ENCODE measurements at places on chromosomes 2 and 18. TPM values are rescaled to one million over a fixed set of nuclear protein-coding genes. Genes with fewer than 3 reads are reported as not detected.

The SPHKAP gene
- polyA plus RNA-seq: not detected

The ARHGAP15 gene
- not detected for polyA plus RNA-seq

The GCA gene
- 29.2 TPM for polyA plus RNA-seq

The RMDN2 gene
- polyA plus RNA-seq: 9.3 TPM

The TFCP2L1 gene
- 1.1 TPM for polyA plus RNA-seq

The PREPL gene
- 21.7 TPM for polyA plus RNA-seq

GRCh38 chr2:3159782-3160545 is 217.7 kb downstream of the EIPR1 start:
- H3K4me1 ChIP-seq: no peaks in the 10 kb centered on the region
- H3K27ac ChIP-seq: no peak overlapping the region
- H3K27me3 ChIP-seq: no peaks in the 10 kb centered on the region
- no peak overlapping the region for H3K4me3 ChIP-seq
- DNase-seq: no peak

GRCh38 chr2:222242532-222242931 is 56.3 kb downstream of the PAX3 start:
- no peak overlapping the region for H3K4me3 ChIP-seq
- no peak overlapping the region for H3K27ac ChIP-seq
- no peak for DNase-seq
- H3K36me3 ChIP-seq: no peaks in the 10 kb centered on the region
- peaks cover 13% of the 10 kb centered on the region for H3K4me1 ChIP-seq
- H3K27me3 ChIP-seq: peaks cover 83% of the 10 kb centered on the region

- H3K4me3 ChIP-seq: no peak overlapping the region
- H3K27ac ChIP-seq: peak overlapping the region; percentile 10
- H3K27me3 ChIP-seq: no peaks in the 10 kb centered on the region
- no peaks in the 10 kb centered on the region for H3K36me3 ChIP-seq
- DNase-seq: peak; percentile 31
These were observed 6.0 kb upstream of the ROCK1 start for GRCh38 chr18:21117409-21118131.

DNA sequence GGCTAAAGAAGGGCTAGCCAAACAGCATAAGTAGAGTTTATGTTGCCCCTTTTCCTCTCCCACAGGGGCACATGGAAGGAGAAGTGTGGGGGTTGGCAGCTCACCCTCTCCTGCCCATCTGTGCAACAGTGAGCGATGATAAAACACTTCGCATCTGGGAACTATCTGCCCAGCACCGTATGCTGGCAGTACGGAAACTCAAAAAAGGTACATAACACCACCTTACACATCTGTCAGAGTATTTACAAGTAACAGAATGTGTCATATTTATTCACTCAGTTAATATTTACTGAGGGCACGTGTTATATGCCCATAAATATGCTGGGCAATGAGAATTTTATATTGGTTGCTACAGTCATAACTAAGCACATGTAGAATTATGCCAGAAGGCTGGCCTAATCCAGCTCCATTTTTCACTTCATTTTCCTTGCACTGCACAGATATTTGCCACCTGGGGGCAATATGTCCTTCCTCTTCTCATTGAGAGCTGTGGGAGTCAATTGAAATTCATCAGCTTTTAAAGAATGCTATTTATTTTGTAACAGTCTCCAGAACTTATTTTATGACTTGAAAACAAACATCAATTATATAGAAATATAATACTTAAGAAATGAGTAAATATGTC is 150.6 kb downstream of the RTN4 start:
- no peak overlapping the region for H3K4me3 ChIP-seq
- no peak overlapping the region for H3K27ac ChIP-seq
- peaks cover 13% of the 10 kb centered on the region for H3K4me1 ChIP-seq
- H3K27me3 ChIP-seq: no peaks in the 10 kb centered on the region
- peak; percentile 58 for DNase-seq
- H3K36me3 ChIP-seq: no peaks in the 10 kb centered on the region

DNA sequence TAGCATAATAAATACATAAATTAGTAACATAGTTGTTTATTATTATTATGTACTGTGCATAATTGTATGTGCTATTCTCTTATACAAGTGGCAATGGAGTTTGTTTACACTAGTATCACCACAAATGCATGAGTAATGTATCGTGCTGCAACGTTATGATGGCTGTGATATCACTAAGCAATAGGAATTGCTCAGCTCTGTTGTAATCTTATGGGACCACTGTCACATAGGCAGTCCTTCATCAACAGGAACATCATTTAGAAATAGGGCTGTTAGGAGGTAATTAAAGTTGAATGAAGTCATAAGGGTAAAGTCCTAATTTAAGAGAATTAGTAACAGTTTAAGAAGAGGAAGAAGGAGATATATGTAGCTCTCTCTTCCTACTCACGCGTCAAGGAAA is 33.8 kb downstream of the TEX51 start:
- no peak overlapping the region for H3K27ac ChIP-seq
- H3K4me3 ChIP-seq: no peak overlapping the region
- DNase-seq: no peak

GRCh38 chr2:118053681-118054080 is 34.6 kb upstream of the INSIG2 start:
- no peaks in the 10 kb centered on the region for H3K4me1 ChIP-seq
- no peak for DNase-seq
- no peak overlapping the region for H3K4me3 ChIP-seq
- no peaks in the 10 kb centered on the region for H3K27me3 ChIP-seq
- H3K27ac ChIP-seq: no peak overlapping the region

GRCh38 chr2:240460253-240460711 is 24.8 kb downstream of the GPC1 start:
- no peak for DNase-seq
- H3K4me1 ChIP-seq: peaks cover 20% of the 10 kb centered on the region
- H3K27me3 ChIP-seq: no peaks in the 10 kb centered on the region
- H3K27ac ChIP-seq: no peak overlapping the region
